ENCODE measurements at places on chromosomes 5 and 9.

GRCh38 chr5:148826739-148827070 lies 294 bp downstream of the ADRB2 start:
- DNase-seq: no peak

- peak; percentile 89 for DNase-seq
Observed at GRCh38 chr9:87494970-87495471, 2.6 kb upstream of the DAPK1 start.

- no peak for DNase-seq
Observed at GRCh38 chr9:135890190-135891026, 16.9 kb downstream of the CAMSAP1 start.

- DNase-seq: peak; percentile 21
Observed at GRCh38 chr9:35341585-35341984, 148.3 kb upstream of the RUSC2 start.

- no peak for DNase-seq
Observed at GRCh38 chr9:3835393-3835792, 309.6 kb upstream of the RFX3 start.

- DNase-seq: no peak
Observed at GRCh38 chr5:98917433-98917832, 11.4 kb downstream of the CHD1 start.

DNA sequence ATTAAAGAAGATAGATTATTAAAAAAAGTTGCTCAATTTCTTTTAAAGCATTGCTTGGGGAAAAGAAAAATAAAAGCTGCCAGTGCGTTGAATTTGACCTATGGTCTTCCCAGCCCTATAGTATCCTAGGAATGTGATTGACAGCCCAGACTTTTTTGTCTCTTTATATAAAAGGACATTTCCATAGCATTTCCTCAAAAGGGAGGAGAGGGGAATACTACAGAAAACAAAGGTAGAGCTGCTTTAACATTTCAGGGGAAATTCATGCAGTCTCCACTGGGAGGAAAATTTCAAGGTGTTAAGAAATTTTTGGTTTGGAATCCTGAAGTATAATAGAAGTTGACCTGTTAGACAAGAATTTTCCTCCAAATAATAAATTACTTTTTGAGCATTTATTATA lies 17.9 kb upstream of the GPR151 start:
- no peak for DNase-seq

DNA sequence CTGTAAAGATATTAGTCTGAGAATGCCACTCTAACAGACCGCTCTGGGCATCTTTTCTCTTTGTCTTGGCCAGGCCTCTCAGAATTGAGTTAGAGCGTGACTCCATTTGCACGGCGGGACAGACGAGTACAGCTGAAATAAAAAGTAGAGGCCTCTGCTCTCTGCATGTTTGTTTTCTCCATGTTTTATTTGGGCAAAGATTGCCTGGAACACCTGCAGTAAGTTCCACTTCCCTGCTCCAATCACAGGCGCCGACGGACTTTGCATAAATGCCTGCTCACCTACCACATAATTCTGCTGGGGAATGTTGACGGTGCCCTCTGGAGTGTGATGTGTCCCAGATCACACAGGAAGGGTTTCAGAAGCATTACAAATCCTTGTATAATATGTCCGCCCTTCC lies 10.6 kb downstream of the SPOCK1 start:
- no peak for DNase-seq

DNA sequence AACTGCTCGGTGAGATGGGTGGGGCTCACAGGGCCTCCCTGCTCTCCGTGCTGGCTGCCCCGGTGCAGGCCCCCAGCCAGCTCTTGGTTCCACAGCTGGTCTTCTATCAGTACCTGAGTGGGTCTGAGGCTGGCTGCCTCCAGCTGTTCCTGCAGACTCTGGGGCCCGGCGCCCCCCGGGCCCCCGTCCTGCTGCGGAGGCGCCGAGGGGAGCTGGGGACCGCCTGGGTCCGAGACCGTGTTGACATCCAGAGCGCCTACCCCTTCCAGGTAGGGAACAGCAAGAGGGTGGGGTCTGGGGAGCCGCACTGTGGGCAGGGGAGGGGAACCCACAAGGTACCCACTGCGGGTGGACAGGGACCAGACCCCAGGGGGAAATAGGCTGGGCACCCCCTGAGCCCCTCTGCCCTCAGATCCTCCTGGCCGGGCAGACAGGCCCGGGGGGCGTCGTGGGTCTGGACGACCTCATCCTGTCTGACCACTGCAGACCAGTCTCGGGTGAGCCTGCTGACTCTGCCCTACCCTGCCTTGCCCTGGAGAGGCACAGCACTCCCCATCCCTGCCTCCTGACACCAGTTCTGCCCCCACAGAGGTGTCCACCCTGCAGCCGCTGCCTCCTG lies 2.8 kb downstream of the MAMDC4 start:
- DNase-seq: no peak

DNA sequence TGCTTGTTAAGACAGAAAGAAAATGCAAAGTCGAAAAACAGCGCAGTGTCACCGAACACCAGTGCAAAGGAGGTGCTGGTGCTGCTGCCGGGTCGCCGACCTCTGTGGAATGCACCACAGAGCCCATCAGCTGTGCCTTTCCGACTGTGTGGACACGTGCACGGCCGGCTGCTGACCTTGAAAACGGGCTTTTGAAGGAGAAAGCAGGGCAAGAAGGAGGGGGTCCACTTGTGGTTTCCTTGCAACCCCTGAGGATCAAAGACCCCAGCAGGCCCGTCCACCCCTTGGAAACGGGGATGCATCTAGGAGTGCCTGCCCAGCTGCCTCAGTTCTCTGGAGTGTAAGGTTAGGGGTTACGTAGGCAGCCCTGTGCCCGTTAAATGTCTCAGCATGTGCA lies 6.2 kb upstream of the OLFM1 start:
- no peak for DNase-seq

DNA sequence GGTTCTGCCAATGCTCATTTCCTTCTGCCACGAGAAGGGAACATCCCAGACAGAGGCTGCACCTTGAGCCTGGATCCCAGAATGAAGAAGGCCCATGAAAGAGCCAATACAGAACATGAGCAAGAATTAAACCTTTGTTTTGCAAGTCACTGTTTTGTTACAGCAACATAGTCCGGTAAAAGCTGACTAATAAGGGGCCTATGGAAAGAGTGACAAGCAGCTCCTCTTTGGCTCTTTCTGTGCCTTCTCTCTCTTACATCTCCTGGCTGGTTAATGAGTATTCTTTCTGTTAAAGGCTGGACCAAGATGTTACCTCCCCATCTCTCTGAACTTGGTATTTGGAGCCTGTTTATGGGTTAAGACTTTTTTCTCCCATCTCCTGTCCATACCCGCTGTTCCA lies 10.8 kb downstream of the GFRA3 start:
- no peak for DNase-seq

DNA sequence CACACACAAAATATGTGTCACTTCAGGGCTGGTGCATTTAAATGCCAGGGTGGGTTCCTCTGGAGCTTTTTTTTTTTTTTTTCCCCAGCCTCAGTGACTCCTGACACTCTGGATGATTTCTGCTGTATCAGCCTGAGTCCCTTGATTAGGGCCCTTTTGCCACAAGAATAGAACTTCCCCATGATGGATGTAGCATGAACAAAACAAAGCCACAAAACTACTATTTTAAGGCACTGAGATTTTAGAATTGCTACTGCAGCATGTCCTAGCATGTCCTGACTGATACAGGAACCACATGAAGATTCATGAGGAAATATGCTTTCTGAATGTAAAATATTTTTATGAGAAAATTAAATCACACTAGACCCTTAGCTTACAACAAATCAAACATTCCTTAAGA lies 13.9 kb upstream of the ADGRD2 start:
- peak; percentile 70 for DNase-seq

GRCh38 chr9:86187121-86187520 lies 72.3 kb downstream of the C9orf153 start:
- DNase-seq: no peak

GRCh38 chr5:96817506-96817905 lies 9.8 kb upstream of the ERAP1 start:
- peak; percentile 84 for DNase-seq

GRCh38 chr5:159439002-159439401 lies 108.7 kb upstream of the IL12B start:
- DNase-seq: no peak
